Activated CD4-positive, alpha-beta T cell treated with anti-CD3 and anti-CD28 coated beads for 36 hours (primary cell): ENCODE measurements at places on chromosomes 16 and 17. TPM values are rescaled to one million over a fixed set of nuclear protein-coding genes. Genes with fewer than 3 reads are reported as not detected.

DNA sequence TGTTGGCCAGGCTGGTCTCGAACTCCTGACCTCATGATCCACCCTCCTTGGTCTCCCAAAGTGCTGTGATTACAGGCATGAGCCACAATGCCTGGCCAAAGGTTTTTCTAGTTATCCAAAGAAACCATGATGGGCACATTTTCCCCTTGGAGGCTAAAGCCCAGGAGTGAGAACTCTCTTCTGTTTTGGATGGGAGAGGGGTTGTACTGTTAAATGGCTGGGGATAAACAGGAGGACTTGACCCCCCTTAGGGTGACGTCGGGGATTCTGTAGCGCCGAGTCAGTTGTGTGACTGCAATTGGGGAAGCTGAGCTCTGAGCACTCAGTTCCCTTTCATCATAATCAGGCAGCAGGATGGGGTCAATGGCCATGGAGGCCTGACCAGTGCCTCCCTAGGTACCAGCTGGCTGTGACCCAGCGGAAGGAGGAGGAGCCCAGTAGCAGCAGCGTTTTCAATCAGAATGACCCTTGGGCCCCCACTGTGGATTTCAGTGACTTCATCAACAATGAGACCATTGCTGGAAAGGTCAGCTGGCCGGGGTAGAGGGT is 4.1 kb downstream of the AOC3 start:
- no peak for DNase-seq

DNA sequence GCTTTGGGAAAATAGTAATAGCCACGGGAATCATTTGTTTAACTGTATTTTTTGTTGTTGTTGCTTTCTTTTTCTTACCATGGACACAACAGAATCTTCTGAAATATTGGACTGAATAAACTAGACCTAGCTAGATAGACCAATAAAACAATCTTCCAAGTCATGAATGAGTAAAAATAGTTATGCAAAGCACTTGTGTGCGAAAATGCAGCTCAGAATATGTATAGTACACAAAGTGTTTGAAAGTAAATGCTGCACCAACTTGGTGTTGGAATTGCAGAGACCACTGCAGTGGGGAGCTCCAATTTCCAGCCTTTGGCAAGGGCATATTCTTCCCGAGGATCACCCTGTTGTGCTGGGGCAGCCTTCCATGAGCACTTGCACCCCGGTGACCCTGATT is 68.0 kb downstream of the AATF start:
- DNase-seq, result no peak

DNA sequence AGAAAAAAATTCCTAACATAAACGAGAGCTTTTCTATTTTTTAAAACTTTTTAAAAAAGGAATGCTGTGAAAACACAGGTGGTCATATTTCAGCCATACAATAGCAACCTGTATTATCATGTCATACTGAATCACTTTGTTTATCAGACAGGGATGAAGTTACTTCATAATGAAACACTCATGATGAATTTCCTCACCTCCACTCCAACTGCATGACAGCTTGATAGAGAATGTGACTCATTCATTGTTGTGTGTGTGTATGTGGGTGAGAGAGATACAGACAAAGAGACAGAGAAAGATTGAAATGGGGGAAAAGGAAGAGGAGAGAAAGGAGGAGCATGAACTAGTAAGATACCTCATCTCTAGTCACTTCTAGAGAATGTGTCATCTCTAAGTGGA is 109.0 kb downstream of the SYCE1L start:
- DNase-seq, result no peak

NETO2 gene
- 5.7 TPM for total RNA-seq

GRCh38 chr16:81505011-81505661 is 60.5 kb downstream of the CMIP start:
- no peak for DNase-seq
